Bronchial epithelial cell (primary cell): ENCODE measurements at places on chromosomes 6 and 20. TPM values are rescaled to one million over a fixed set of nuclear protein-coding genes. Genes with fewer than 3 reads are reported as not detected.

KCNG1 gene
- 90.6 and 91.1 TPM in 2 replicates for total RNA-seq

FILIP1 gene
- under 0.01 and 0.26 TPM in 2 replicates for total RNA-seq

FOXS1 gene
- total RNA-seq = not detected in 2 replicates

PLA2G7 gene
- total RNA-seq = not detected in 2 replicates

MMUT gene
- total RNA-seq = 16.8 and 19.7 TPM in 2 replicates

HFE gene
- total RNA-seq = 3.7 and 4.6 TPM in 2 replicates

SLC52A3 gene
- total RNA-seq = 0.26 and 0.53 TPM in 2 replicates

THBD gene
- 12.6 and 21.4 TPM in 2 replicates for total RNA-seq

ID1 gene
- total RNA-seq = 426 and 930 TPM in 2 replicates

WFDC10B gene
- not detected in 2 replicates for total RNA-seq

FUT9 gene
- total RNA-seq = under 0.01 TPM in 1 of 2 replicates, not detected in the other

ABCF1 gene
- 31.9 and 35.1 TPM in 2 replicates for total RNA-seq

LY6G6D gene
- not detected in 2 replicates for total RNA-seq

ZFP57 gene
- total RNA-seq = 0.90 and 1.6 TPM in 2 replicates

SIM1 gene
- not detected in 2 replicates for total RNA-seq

ANGPT4 gene
- not detected in 2 replicates for total RNA-seq

HUS1B gene
- total RNA-seq = 0.53 and 1.4 TPM in 2 replicates

TREML1 gene
- not detected in 2 replicates for total RNA-seq

GJA1 gene
- total RNA-seq = 118 and 127 TPM in 2 replicates

PPIL6 gene
- 8.4 and 9.3 TPM in 2 replicates for total RNA-seq
